Cortex of kidney (tissue), 1 donor: ENCODE measurements at places on chromosomes 1 and 21.

- no peak for DNase-seq
Observed at GRCh38 chr1:207992677-207993236, 81.8 kb upstream of the CD34 start.

GRCh38 chr1:29990304-29990703 lies 733.1 kb downstream of the MATN1 start:
- DNase-seq, result no peak

DNA sequence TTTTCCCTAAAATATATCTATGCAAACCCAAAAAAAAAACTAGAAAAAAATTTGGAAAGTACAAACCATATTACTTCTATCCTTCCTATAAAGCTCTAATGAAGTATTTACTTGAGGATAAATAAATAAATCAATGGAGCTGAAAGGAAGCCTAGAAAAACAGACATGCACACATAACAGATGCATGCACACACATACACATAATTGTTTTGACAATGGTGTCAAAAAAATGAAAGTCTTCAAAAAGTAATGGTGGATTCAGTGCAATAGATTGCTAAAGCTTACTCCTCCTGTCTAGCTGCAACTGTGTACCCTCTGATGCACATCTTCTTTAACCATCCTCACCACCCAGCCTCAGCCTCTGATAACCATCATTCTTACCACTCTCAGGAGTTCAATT lies 521.9 kb upstream of the RGS18 start:
- DNase-seq, result no peak

- DNase-seq, result no peak
Observed at GRCh38 chr1:203325418-203326091, 20.2 kb downstream of the BTG2 start.

GRCh38 chr1:156806512-156807440 lies 9.9 kb downstream of the SH2D2A start:
- no peak for DNase-seq

- DNase-seq, result no peak
Observed at GRCh38 chr1:176159993-176160392, 47.1 kb downstream of the COP1 start.

GRCh38 chr1:37890378-37891014 lies 31.1 kb upstream of the MTF1 start:
- DNase-seq, result no peak

- no peak for DNase-seq
Observed at GRCh38 chr21:43012596-43012995, 38.2 kb downstream of the PKNOX1 start.

DNA sequence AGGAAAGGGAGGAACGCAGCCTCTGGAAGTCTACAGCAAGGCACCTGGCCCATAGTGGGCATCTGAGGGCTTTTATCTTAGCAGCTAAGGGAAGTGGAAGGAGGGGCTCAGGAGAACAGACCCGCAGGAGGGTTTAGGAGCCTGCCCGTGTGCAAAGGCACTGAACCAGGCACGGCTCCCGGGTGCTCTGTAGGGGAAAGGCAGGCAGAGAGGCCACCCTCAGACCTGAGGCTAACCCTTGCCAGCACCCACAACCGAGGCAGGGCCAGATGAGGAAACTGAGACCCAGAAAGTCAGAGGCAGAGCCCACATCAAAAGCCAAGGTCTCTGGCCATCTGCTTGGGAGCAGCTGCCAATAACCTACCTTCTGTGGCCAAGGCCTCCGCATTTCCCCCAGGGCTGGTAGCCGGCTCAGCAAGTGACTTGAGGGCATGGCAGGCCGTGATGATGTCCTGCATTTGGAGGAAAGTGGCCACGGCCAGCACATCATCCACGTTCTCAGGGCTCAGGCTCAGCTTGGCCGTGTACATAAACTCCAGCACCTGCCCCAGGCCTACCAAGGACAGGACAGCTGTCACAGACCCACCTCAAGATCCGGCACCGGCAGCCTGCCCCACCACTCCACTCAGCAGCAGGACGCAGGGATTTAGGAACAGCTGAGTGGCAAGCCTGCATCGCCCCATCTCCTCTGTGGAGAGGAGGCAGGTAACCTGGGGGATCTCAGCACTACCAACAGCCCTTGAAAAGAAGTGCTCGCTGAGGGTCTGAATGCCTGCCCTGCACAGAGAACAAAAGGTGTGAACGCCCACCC lies 29.1 kb downstream of the ZBTB17 start:
- DNase-seq, result no peak

DNA sequence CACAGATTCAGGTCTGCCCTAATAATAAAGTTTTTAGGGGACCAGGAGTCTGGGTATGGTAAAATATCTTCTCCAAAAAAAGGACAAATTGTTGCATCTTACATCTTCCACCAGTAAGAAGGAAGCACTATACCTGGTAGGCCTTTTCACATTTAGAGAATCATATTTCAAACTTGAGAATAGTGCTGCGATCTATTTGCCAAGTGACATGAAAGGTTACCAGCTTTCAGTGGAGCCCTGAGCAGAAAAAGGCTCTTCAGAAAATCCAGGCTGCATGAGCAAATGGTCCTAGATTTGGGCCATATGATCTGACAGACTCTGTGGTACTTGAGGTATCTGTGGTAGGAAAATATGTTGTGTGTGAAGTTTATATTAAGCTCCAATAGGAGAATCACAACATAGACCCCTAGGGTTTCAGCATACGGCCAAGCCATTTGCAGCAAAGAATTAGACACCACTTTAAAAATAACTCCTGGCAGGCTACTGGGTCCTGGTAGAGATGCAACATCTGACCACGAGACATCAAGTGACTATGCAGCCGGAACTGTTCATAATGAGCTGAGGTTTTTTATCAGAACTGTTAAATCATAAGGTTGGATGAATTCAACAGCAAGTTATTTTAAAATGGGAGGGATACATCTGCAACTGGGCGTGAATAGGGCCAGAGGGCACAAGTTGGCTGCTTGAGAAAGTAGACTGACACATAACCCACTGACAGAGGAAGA lies 38.6 kb upstream of the CCDC190 start:
- DNase-seq, result no peak

- DNase-seq, result no peak
Observed at GRCh38 chr1:235423214-235423652, 56.0 kb downstream of the TBCE start.

DNA sequence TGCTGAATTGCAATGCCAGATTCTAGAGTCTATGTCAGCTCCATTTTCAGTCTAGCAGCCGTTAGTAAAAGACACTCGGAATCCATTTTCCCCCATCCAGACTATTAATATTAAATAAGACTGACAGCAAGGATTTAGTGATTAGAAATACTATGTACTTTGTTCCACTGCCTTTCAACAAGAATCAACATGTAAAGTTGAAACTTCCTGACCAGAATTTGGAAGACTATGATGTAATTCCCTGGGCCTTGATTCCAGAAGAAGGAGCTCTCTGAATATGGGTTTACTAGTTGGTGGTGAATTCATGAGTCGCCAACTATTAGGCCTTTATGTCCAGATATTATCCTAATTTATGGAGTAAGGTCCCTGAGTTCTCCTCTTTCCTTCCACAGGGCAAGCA lies 24.8 kb downstream of the KDM1A start:
- no peak for DNase-seq
